Posterior vena cava (tissue), 2 donors: ENCODE measurements at places on chromosomes 5 and 9. TPM values are rescaled to one million over a fixed set of nuclear protein-coding genes. Genes with fewer than 3 reads are reported as not detected.

The DBH gene
- total RNA-seq: not detected

The CD274 gene
- total RNA-seq: 3.5 TPM

The LHX3 gene
- total RNA-seq: not detected

The TPRN gene
- total RNA-seq: 8.8 TPM

The IFNA17 gene
- not detected for total RNA-seq

The ZNF883 gene
- 3.2 TPM for total RNA-seq

The FREM1 gene
- total RNA-seq: 6.8 TPM

- no peak for DNase-seq
These were observed 1.9 kb upstream of the RGS14 start for GRCh38 chr5:177355868-177356168.

- no peak for DNase-seq
These were observed 567.2 kb downstream of the SLCO4C1 start for GRCh38 chr5:101728933-101729332.

- DNase-seq: no peak
These were observed 22.2 kb upstream of the B4GALT1 start for GRCh38 chr9:33189331-33189791.

DNA sequence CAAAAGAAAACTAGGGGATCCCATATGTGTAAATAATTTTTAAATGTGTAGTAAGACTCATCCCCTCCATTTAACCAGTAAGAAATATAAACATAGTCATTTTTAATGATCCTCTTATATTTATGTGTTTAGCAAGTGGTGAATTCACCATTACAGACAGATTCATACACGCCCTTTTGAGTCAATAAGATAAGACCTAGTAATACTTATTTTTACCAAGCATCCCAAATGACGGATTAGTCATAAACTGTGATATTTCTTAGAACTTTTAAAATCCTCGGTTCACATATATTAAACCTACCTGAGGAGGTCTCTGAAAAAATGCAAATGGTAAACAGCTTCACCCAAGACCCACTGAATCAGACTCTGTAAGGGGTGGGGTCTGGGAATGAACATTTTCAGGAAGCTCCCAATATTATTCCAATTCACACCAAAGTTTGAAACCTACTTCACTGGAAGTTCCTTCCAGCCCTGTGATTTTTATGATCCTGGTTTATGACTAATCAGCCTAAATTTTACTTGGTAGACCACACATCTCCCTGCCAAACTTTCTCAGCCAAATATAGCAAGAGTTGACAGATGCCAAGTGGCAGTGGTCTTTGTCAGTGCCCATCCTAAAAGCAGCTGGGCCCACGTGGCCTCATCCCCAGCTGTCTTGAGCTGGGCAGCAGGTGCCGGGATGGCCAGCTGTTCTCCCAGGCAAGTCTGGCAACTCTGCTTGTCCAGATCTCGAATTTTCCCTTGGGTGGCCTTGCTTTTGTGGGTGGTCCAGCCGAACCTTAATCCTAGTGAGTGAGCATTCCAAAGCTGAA lies 559.0 kb upstream of the RGMB start:
- DNase-seq: no peak

DNA sequence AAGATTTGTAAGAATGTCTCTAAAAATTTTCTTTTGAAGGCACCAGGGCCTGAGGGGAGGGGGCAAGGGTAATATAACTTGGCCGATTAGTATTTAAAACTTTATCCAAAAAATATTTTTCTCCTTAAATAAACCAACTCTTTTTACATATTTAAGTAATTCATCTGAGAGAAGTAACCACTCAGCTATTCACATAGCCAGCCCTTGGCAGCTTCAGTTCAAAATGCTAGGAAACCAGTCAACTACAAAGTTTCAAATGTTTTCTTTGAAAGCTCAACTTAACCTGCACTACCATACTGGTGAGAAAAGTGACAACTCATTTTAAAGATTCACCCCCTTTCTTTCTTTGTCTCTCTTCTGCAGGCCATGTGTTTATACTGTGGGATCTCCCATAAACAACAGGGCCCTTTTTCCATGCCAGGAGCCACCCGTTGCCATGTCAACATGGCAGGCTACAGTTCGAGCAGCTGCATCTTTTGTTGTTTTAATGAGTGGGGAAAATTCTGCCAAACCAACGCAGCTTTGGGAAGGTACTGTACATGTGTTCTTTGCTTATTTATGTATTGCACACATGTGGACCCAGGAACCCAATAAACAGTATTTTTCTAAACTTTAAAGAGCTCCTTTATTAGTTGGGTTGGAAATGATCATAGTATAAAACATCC lies 46.3 kb downstream of the AOPEP start:
- DNase-seq: no peak

GRCh38 chr9:131422241-131422792 lies 28.4 kb downstream of the PRRC2B start:
- DNase-seq: no peak

DNA sequence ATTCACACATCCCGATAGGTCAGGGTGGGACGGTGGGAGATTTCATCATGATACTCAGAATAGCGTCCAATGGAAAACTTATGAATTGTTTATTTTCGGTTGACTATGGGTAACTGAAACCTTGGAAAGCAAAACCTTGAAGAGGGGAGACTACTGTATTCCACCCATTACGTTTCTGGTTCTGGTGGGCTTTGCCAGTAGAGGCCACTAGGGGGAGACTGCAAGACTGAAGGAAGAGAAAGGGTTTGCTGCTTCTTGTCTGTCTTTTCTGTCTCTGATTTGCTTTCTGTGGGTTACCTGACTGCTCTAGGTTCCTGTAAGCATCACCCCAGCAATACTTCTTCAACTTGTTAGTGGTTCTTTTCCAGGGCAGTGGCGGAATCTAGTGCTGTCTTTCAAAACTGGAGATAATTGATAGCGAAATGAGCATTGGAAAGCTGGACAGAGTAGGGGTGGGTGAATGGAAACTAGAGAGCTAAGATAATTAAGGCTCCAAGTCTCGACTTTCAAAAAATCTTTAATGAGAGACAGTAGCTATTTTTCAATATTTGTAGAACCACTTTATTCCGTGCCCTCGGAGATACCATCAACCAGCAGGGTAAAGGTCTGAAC lies 27.0 kb downstream of the GRIN3A start:
- DNase-seq: no peak

DNA sequence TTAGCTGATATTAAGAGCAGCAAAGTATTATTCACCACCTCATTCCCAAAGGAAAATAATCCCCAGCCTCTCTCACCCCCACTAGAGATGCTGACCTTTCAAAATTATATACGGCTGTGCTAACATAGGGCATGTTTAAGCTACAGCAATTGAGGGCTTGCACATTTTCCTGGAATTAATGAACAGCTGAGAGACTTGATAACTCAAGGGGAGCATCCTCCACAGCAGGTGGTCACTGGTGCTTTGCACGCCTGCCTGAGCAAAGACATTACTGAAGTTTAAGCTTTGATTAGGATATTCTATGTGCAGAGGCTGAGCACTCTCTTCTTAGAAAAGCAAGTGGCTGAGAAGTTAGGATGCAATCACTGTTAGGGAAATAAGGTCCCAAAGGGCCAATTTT lies 230.9 kb downstream of the FAM114A2 start:
- DNase-seq: no peak

DNA sequence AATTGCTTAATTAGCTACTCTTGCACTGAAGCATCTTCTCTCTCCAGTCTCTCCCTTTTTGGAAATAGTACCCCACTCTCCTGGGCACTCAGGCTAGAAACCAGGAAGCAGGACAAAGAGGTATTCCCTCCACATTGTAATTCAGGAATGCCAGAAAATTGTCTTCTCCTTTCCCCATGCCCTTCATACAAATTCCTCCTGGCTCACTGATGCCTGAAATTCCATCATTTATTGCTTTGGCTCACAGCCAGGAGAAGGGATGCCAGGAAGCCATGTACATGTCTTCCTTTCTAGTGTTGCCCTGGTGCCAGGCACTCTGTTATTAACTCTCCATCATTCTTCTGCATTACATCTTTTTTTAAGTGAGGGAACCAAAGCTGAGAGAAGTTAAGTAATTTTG lies 716.5 kb upstream of the C9orf72 start:
- DNase-seq: no peak

DNA sequence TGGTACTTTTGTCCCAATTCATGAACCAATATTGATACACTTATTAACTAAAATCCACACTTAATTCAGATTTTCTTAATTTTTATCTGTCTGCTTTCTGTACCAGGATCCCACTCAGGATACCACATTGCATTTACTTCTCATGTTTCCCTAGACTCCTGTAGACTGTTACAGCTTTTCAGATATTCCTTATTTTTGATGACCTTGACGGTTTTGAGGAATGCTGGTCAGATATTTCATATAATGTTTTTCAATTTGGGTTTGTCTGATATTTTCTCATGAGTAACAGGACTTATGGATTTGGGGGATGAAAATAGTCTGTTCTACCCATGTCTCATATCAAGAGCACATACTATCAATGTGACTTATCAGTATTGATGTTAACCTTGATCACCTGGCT lies 37.4 kb downstream of the PLPPR1 start:
- no peak for DNase-seq

DNA sequence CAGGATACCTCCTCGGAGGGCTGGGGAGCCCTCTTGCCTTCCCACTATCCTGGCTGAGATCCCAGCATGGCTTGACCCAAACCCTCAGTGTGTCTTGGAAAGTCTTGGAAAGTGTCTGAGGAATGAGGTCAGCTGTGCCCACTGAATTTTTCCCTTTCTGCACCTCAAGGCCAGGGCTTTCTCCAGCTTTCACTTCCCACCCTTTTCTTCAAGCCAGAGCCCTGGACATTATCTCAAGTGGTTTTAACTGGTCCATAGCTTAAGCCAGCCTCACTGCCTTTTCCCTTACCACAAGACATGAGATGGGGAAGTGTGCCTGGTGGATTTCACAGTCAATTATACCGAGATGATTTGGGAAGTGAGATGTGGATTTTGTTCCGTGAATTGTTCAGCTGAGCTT lies 35.7 kb upstream of the LHX2 start:
- no peak for DNase-seq
